Gastroesophageal sphincter (tissue), 4 donors: ENCODE measurements at places on chromosomes 11 and 22.

DNA sequence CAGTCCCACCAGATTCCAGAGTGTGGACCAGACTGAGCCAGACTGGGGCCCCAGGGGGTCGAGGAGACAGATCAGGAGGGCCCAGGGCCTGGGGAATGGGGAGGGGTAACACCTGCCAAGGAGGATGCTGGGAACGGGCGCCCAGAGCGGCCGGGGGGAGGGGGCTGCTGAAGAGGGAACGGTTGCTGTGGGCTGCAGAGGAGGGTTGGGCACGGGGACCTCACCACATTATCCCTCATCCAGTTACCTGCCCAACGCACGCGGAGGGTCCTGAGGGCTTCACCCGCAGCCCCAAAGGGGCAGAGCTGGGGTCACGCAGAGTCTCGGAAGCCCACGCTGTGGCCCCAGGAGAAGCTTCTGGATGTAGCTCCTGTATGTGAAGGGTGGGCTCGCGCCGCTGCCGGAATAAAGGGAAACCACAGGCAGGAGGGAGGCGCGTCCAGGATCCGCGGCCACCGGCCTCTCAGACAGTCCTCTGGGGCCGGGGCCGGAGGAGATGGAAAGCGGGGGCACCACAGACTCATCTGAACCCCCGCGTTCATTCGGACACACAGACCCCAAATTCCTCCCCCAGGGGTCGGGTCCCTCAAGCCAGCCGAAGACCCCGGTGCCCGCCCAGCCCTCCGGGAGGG is 866 bp upstream of the SELENOO start:
- peak; percentile 13 for ATAC-seq

- no peak for ATAC-seq
Observed at GRCh38 chr22:29716814-29717545, 2.8 kb upstream of the CABP7 start.

DNA sequence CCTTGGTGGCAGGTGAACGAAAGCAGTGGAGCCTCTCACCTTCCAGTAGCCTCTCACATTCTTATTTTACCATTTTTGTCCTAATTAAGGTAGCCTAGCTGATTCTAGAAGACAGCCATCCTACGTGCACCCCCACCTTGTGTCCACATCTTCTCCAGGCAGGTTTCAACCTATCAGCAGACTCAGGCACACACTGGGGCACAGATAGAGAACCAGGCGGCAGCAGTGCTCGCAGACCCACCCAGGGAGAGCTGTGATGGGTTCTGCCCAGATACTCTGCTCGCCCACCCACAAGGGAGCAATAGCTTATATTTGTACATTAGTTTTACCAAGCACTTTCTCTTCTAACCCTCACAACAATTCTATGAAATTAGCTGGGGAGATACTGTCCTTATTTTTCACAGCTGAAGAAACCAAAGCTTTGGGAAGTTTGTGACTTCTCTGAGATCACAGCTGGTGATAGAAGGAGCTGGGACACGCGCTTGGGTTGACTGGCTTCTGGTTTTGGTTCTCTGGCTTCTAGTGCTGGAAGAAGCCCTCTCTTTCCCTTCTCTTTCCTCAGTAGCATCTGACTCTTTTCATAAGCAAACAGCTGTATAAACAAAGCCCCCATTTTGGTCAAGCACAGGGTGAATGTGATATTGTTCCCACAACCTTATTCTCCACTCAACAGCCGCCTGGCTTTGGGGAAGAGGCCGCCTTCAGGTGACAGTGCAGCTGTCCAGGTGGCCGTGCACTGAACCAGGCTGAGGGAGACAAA is 36.9 kb downstream of the PPP2R1B start:
- ATAC-seq = no peak

- no peak for ATAC-seq
Observed at GRCh38 chr11:114153224-114153623, 93.7 kb downstream of the ZBTB16 start.

- ATAC-seq = peak; percentile 24
Observed at GRCh38 chr22:39534591-39535356, 2.2 kb upstream of the RPS19BP1 start.

- no peak for ATAC-seq
Observed at GRCh38 chr22:37244114-37244921, at the start of gene RAC2. Gene RAC2, minus strand, starts transcription at chr22:37244269. Its CDS starts 121 bp downstream, at chr22:37244148.

DNA sequence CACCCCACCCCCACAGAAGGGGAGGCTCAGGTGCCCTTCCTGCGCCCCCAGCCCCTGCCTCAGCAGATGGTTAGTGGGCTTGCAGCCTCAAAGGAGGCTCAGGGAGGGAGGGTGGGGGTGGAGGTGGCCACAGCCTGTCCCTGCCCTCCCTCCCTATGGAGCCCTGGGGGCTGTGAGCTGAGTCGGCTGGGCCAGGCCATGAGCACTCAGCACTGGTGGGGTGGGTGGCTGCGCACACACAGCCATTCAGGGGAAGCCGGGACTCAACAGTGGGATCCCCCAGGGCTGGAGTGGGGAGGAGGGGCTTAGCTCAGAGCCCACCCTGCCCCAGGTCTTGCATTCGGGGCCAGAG is 50.2 kb downstream of the FLRT1 start:
- ATAC-seq = no peak

DNA sequence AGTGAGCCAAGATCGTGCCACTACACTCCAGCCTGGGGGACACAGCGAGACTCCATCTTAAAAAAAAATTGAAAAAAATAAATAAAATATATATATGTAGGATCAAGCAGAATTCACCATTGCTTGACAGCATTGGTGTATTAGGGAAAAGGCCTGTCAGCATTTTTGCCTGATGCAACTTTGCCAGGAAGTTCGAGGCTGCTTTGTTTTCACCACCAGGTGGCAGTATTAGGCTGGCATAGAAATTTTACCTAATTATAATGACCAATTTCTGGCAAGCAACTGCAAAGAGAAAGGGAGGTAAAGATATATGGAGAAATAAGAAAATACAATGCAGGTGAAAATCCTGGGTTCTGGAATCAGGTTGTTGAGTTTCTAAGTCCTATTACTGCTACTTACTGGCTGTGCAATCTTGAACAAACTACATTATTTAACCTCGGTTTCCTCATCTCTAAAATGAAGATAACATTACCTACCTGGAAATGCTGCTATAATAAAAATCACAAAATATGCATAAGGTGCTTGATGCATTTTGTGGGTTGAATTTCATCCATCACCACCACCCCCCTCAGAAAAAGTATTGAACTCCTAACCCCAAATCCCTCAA is 24.7 kb downstream of the LAYN start:
- peak; percentile 66 for ATAC-seq
